ENCODE measurements at places on chromosomes 6 and 20.

DNA sequence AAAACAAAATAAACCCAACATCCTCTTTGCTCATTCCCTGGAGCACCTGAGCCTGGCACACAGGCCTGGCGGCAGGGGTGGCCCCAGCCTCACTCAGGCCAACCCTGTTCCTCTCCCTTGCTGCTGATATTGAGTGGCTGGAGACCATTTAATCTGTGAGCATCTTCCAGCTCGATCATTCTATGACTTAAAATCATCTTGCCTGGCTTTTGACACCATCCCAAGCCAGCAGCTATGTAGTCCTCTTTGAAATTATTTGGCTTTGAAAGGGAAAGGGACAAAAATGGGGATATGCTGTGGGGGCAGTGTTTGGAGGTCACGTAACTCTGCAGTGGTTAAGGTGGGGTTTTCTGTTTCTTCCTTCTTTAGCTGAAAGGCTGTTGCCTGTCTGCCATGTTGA is 22.8 kb downstream of the EZR start:
- no peak for DNase-seq

GRCh38 chr6:43705996-43706395 is 18.4 kb upstream of the MRPS18A start:
- DNase-seq, result peak; percentile 57

DNA sequence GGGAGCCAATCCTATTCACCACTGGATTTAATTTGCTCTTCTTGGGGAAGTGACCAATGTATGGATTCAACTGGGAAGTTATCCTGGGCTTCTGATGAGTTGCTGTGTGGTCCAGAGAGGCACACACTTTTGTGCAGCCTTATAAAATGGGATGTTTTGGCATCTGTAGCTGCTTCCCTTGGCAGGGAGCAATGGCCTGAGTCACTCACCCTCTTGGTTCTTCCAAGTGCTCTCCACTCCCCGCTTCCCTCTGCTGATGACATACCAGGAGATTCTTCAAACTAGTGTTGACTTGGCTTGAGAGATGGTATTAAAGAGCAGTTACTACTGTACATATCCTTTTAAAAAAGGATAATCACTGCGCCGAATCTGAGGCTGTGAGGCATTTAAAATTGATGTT is 105.8 kb downstream of the JARID2 start:
- no peak for DNase-seq

GRCh38 chr6:170222498-170223471 is 68.1 kb downstream of the DLL1 start:
- DNase-seq, result no peak

DNA sequence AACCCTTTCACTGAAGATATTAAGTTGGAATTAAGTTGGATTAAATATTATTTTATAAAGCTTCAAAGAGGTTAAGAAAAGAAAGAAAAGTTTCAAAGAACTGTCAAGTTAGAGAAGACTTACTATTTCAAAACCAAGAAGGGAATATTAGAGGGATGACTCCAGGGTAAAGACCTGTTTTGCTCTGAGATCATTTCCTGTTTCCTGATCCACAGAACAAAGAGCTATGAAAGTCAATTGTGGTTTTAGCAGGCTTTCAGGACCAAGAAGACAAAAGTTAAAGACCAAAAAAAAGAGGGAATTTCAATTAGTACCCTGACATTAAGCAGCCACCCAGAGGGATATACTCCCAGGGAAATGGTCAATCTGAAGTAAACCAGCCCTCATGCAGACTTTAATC is 19.4 kb downstream of the ESF1 start:
- no peak for DNase-seq

DNA sequence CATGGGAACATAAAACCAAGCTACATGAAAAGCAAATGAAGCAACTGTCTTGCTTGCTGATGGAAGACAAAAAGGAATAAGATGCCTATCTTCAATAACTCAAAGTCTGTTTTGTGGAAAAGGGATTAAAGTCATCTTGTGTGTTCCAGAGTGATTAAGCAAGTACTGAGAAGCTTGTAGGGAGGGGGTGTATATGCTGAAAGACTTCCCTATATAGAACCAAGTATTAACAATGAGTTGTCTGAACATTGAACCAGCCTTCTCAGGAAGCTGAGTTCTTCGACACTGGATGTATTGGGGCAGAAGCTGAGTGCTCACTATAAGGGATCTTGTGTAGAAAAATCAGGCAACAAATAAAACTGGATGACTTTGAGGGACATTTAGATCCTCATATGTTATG is 451.8 kb downstream of the CD83 start:
- DNase-seq, result peak; percentile 14

DNA sequence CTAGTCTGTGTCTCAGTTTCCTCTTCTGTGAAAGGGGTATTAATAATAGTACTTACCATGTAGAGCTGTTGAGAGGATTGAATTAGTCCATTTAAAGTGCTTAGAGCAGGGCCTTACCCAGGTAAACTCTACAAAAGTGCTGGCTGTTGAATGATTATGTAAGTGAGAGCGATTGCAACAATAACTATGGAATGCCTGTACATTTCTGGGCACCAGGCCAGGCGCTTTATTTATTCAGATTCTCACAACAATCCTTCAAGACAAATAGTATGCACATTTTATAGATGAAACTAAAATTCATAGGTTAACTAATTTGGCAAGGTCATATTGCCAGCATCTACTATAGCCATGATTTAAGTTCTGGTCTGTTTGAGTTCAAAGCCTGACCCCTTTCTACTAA is 78.3 kb upstream of the MMS22L start:
- DNase-seq, result no peak

- no peak for DNase-seq
Observed at GRCh38 chr20:54168961-54169862, 4.6 kb downstream of the CYP24A1 start.

DNA sequence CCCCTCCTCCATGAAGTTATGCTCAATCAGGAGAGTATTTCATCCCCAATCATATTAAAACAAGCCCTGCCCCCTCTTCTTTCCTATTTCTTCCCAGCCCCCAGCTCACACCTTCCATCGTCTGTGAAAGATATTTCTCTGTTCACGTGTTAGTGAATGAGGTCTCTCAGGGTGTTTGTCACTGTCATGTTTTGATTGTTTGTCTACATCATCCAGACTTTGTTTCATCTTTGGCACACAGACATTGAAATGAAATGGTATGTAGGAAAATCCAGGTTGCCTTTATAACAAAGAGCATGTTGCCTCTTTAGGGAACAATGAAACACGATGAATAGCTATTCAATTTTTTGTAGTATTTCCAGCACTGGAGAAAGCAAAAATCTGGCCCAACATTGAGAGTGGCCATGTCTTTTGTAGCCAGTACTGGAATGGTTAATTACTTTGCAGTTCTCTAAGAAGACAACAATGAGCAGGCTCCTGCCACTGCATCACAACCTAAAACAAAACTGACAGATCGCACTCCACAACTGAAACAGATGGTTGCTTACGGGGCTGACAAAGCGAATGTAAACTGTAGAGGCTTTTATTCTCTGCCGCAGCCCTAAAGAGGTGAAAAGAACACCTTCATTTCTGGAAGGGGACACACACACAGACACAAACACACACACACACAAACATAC is 543.6 kb upstream of the CITED2 start:
- no peak for DNase-seq

DNA sequence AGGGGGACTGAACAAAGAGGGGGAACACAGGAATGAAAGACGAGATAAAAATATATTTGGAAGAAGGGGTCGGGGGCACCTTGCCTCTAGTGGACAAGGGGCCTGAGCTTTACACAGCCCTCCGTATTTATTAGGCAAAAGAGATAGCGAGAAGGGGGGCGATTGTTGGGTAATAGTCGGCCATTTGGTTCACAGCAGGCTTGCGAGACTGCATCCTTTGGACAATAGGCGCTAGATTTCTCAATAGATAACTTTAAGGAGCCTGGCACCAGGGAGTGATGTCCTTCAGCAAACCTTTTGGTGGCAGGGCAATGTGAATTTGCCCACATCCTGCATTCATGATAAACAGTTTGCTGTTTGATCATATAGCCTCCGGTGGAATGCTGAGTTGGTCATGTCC is 3.0 kb upstream of the NANP start:
- no peak for DNase-seq

- no peak for DNase-seq
Observed at GRCh38 chr6:37077191-37077904, 71.9 kb downstream of the FGD2 start.

Measured in HL-60 (cell line).